Glomerular endothelial cell (primary cell): ENCODE measurements at places on chromosomes 2 and 18. TPM values are rescaled to one million over a fixed set of nuclear protein-coding genes. Genes with fewer than 3 reads are reported as not detected.

The RNU2-63P gene
- not detected in 2 replicates for total RNA-seq

GRCh38 chr2:29307519-29307918 is 192.3 kb downstream of the CLIP4 start:
- DNase-seq, result no peak

- no peak for DNase-seq
Observed at GRCh38 chr18:23563377-23564043, 22.8 kb downstream of the NPC1 start.

DNA sequence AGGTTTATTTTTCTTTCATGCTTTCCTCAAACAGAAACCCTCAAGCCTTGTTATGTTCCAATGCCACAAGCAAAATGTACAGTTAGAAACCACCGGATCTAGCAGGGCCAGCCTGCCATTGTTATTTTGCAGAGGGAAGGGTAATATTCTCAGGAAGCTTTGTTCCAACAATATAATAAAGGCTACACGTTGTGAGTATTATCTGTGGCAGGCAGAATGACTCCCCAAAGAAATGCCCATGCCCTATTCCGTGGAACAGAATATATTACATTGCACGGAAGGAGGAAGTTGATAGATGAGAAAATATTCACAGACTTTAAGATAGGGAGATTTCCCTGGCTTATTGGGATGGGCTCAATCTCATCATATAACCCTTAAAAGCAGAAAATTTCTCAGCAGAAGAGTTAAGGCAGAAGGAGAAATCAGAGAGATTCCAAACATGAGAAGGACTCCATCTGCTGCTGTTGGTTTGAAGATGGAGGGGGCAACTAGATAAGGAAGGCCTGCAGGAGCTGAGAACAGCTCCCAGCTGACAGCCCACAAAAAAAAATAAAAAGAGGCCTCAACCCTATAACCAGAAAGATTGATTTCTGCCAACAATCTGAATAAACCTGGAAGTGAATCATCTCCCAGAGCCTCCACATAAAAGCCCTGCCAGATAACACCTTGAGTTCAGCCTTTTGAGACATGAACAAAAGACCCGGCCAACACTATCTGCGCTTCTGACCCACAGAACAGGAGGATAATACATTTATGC is 466.6 kb downstream of the LPIN1 start:
- DNase-seq, result no peak

DNA sequence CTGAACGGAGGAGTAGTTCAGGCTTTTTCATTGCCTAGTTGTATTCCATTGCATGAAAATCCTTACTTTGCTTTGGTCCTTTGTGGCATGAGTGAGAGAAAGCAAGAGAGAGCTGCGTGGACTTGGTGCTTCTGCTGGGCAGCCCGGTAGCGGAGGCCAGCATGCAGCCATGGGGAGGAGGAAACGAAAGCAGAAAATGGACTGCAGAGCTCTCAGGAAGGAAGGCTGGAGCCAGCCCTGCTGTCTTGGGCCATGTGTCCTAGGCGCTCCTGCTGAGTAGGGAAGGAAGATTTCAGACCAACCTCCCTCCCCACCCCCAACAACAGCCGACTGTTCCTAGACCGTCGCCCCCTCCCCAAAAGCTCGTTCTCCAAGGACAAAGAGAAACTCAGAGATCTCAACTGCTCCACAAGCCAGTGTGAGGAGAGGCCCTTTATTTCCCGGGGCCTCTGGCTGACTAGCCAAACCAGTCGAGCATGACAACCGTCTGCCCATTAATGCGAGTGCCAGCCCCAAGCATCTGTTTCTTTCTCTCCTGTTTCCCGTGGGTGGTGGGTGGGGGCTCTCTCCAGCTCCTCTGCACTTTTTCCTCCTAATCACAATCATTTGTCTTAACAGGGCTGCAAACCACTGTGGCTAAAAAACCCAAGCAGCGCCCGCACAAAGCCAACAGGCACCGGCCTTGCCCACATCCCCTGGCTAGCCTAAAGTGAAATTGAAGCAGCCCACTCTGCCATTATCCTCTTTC is 66.8 kb upstream of the FZD7 start:
- DNase-seq, result no peak
